ENCODE measurements at places on chromosomes 4 and X. TPM values are rescaled to one million over a fixed set of nuclear protein-coding genes. Genes with fewer than 3 reads are reported as not detected.

H2BW2 gene
- 0.18 TPM for total RNA-seq

MTNR1A gene
- total RNA-seq: not detected

KDM6A gene
- 121 TPM for total RNA-seq

CITED1 gene
- total RNA-seq: not detected

AWAT2 gene
- total RNA-seq: not detected

SPANXD gene
- total RNA-seq: not detected

TMEM144 gene
- 0.31 TPM for total RNA-seq

AADAT gene
- total RNA-seq: not detected

F8A3 gene
- total RNA-seq: 33.8 TPM

ANOS1 gene
- not detected for total RNA-seq

All from natural killer cell (primary cell).